ENCODE measurements at places on chromosomes 2 and 18.

- no peak for DNase-seq
Measured at GRCh38 chr2:195338856-195339255, 318.2 kb upstream of the SLC39A10 start.

DNA sequence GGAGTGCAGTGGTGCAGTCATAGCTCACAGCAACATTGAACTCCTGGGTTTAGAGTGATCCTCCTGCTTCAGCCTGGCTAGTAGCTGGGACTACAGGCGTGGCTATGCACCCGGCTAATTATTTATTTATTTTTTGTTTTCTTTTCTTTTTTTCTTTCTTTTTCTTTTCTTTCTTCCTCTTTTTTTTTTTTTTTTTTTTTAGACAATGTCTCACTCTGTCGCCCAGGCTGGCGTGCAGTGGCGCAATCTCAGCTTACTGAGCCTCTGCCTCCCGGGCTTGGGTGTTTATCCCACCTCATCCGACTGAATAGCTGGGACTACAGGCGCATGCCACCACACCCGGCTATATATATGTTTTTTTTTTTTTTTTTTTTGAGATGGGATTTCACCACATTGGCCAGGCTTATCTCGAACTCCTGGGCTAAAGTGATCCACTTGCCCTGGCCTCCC lies 1.4 kb upstream of the ANXA4 start:
- peak; percentile 48 for DNase-seq

- no peak for DNase-seq
Measured at GRCh38 chr2:161146996-161147395, 13.2 kb upstream of the TANK start.

- peak; percentile 85 for DNase-seq
Measured at GRCh38 chr2:71173096-71173495, 42.7 kb downstream of the MPHOSPH10 start.

GRCh38 chr2:200716386-200716785 lies 95.3 kb upstream of the BZW1 start:
- DNase-seq, result no peak

- peak; percentile 60 for DNase-seq
Measured at GRCh38 chr2:43375746-43376522, 149.5 kb upstream of the ZFP36L2 start.

DNA sequence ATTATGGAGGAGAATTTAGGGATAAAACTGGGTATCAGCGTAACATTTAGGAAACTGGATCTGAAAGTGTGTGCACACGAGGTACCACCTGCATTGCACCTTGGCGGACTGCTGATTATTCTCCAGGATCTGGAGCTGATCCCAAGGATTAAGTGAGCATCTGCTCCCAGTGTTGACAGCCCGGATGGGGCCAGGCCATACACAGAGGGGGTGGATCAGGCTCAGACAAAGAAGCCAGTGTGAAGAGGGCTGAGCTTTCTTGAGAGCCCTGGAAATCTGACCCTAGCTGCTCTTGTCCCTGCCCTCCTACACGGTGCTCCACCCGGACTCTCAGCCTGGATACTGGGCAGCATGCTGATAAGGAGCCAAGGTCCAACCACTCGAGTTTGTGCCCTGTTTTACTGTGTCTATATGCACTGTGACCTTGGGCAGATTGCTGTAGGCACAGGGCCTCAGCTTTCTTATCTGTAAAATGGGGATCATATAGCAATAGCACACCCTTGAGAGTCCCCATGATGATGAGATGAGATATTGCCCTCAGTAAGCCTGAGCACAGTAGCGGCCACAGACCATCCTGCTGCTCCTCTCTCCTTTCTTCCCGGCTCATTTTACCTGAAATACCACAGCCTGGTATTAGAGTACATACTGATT lies 396.8 kb upstream of the CELF4 start:
- no peak for DNase-seq

DNA sequence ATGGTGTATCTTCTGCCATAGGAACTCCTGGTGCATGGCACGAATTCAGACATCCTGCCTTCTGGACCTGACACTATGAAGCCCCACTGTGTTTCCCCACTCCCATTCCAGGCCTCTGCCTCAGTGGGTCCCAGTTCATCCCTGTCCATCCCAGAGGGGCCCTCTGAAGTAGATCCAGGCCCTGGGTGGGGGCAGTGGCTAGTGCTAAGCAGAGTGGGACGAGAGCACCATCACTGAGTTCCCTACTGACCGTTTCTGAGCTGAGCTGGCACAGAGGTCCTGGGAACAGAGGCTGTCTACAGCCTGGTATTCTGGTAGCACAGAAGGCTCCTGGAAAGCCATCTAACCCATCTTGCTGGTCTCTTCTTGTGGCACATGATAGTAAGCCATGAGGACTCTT lies 54.0 kb downstream of the ATOH8 start:
- DNase-seq, result peak; percentile 43

- DNase-seq, result no peak
Measured at GRCh38 chr2:162243294-162243693, at the start of gene FAP. Gene FAP, minus strand, starts transcription at chr2:162243445. Its CDS starts 118 bp downstream, at chr2:162243327.

Data from left lobe of liver (tissue), 2 donors.